SHP77 (cell line): ENCODE measurements at places on chromosomes 1 and 21.
A peak's percentile ranks its signal among the peaks of the same experiment; 100 is the strongest.

- no peak for DNase-seq
Measured at GRCh38 chr1:10237157-10237539, 26.8 kb downstream of the KIF1B start.

DNA sequence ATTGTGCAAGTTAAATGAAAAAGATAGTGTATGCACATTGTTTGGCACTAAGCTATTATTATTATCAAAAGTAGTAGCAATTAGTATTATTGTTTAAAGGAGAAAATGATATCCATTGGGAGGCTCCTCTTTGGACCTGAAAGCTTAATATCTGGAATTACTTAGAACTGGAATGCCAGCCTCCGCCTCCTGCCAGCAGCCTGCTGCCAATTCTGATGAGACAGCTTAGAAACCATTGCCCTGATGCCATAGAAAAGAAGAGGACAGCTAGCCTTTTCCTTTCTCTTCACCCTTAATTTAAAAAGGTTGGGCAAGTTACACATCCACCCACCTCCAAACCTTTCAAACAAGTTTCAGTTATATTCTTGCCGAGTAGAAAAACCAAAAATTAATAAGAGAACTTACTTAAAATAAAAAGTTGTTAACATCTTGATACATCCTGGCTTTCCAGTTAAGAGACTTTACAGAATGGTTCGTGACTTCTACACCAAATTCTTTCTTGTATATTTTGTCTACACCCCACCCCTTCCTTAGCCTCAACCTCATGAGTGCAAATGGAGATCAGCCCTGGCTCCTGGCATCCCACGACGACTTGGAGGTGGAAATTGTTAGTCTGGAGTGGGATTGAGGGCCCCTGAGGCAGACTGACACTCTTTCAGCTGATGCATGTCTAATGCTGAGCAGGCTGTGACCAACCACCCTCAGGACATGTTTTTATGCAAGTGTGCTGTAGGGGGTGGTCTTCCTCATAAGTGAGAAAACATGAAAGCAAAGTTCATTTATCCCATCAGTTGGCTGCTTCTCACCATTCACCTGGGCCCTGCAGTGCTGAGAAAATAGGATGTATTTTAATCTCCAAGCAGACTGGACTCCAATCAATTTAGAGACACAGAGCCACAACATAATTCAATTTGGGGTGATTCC lies 120.6 kb downstream of the KCNJ15 start:
- DNase-seq, result no peak

- DNase-seq, result no peak
Measured at GRCh38 chr1:118825619-118826018, 162.5 kb downstream of the TBX15 start.

- no peak for DNase-seq
Measured at GRCh38 chr1:172121081-172121717, 279.9 kb downstream of the DNM3 start.

DNA sequence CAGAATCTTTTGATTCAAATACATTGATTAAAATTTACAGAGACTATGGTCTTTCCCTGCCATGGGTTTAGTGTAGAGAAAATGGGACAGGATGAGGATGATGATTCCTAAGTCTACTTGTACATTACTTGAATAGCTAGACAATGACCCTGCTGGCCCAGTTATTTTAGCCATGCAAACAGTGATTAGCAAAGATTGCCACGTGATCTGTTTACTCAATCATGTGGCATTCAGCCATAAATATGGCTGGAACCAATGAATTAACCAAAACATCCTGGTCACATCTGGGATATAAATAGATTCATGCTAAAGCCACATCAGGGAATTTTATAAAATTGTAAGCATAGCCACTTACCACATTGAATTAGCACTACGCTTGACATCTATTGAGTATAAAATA lies 167.3 kb downstream of the PBX1 start:
- DNase-seq, result no peak

GRCh38 chr1:10309243-10310011 lies 89.4 kb upstream of the PGD start:
- DNase-seq, result no peak

DNA sequence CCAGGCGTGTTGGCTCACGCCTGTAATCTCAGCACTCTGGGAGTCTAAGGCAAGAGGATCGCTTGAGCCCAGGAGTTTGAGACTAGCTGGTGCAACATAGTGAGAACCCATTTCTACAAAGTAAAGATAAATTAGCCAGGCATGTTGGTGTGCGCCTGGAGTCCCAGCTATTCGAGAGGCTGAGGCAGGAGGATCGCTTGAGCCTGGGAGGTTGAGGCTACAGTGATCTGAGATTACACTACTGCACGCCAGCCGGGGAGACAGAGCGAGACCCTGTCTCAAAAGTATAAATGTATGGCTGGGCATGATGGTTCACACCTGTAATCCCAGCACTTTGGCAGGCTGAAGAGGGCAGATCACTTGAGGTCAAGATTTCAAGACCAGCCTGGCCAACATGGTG lies 51.5 kb upstream of the LBR start:
- DNase-seq, result no peak

DNA sequence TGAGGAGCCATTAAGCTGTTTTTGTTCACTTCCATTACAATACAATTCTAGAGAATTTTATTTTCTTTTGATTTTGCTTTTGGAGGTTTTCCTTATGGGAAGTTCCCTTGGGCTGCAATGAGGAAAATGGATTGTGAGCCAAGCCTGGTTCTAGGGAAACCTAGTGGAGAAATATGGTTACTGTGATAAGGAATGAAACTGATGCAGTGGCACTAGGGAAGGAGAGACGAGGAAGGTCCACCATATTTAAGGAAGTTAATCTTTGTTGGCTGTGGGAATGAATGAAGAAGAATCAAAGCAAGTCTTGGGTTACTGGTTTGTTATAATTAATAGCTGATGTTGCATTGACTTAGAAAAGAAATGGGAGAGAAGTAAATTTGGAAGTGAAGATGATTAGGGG lies 28.4 kb downstream of the CHML start:
- no peak for DNase-seq

- peak; percentile 95 for DNase-seq
Measured at GRCh38 chr1:156608036-156608674, 6.9 kb upstream of the GPATCH4 start.

- no peak for DNase-seq
Measured at GRCh38 chr1:47229031-47229885, 2.8 kb downstream of the TAL1 start.

DNA sequence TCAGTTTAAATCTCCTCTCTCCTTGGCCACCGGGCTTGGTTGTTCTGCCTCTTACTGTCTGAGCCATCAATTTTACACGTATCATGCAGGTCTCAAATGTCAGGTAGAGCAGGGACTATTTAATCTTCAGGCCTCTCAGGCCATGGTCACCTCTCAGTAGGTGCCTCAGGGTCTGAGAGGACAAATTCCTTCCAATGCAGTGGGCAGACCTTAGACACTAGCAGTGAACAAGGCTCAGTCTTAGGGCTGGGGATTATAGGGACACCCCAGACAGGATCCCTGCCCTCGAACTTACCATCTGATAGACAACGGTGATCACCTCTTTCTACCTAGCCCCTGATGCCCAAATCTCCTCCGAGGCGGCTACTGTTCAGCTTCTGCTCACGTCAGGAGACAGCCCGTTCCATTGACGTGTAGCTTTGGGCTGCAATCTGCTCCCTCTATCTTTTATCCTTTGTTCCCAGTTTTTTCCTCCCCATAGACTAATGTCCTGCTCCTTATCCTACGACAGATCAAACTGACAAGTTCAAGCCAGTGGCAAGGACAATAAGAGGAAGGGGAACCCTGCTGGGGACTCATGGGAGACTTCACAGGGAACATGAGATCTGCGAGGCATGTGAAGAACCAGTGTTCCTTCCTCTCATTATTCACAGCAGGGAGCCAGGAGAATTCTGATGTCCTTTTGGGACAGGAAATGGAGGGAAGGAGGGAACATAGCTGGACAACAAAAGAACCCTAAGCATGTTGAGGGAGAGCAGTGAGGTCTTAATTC lies 1.4 kb upstream of the MYOG start:
- no peak for DNase-seq

GRCh38 chr1:228281631-228282328 lies 73.9 kb downstream of the OBSCN start:
- no peak for DNase-seq

GRCh38 chr1:107648071-107648470 lies 316.9 kb downstream of the VAV3 start:
- DNase-seq, result no peak

- DNase-seq, result no peak
Measured at GRCh38 chr1:91732291-91733107, 153.5 kb downstream of the TGFBR3 start.

DNA sequence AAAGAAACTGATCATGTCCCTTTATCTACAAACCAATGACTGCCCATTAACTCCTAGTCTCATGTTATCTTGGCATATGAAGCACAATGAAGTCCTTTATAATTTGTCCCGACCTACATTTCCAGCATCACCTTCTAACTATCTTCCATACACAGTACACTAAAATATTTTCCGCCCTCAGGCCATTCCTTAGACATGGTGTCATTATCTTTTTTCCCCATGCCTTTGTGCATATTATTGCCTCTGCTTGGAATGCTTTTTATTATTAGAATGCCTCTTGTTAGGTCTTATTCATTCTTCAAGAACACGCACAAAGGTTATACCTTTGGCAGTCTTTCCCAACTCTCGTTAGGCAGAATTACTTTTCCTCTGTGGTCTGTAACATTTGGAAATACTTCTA lies 39.6 kb downstream of the ATG4C start:
- DNase-seq, result no peak

DNA sequence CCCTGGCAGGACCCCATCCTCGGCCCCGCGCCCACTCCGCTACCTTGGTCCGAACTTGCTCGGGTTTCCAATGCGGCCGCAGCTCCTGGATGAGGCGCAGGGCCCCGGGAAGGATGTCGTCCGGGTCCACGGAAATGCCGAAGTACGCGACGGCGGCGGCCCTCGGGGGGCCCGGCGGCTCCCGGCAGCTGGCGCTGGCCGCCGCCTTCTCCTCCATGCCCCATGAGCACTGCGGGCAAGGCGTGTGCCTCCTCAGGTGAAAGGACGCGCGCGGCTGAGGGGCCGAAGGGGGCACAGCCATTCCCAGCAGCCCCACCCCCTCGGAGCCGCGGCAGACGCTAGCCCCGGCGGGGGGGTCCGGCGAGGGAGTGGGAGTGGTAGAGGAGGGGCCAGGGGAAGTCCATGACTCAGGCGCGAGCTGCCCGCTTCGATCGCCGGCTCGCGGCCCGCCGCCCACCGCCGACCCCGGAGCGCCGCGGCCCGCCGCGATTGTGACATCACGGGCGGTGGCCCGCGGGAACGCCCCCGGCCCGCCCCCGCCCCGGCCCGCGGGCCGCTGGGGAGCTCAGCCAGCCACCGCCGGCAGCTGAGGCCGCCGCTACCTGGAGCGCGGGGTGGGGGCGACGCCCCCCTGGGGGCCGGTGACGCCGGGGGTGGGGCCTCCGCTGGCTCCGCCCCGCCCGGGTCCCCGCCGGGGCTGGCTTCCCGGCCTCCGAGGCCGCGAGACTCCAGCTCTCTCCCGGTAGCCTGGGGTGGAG lies at the start of gene ETNK2:
ETNK2 (minus strand) TSS at position 493 of the 758 bp plus-strand sequence; CDS start at position 301, 192 bp downstream.
- peak; percentile 47 for DNase-seq

GRCh38 chr21:29351691-29352090 lies 53.0 kb downstream of the BACH1 start:
- DNase-seq, result no peak

- no peak for DNase-seq
Measured at GRCh38 chr21:38861056-38861455, 55.3 kb downstream of the ETS2 start.

GRCh38 chr1:244165021-244165420 lies 113.9 kb downstream of the ZBTB18 start:
- DNase-seq, result no peak

DNA sequence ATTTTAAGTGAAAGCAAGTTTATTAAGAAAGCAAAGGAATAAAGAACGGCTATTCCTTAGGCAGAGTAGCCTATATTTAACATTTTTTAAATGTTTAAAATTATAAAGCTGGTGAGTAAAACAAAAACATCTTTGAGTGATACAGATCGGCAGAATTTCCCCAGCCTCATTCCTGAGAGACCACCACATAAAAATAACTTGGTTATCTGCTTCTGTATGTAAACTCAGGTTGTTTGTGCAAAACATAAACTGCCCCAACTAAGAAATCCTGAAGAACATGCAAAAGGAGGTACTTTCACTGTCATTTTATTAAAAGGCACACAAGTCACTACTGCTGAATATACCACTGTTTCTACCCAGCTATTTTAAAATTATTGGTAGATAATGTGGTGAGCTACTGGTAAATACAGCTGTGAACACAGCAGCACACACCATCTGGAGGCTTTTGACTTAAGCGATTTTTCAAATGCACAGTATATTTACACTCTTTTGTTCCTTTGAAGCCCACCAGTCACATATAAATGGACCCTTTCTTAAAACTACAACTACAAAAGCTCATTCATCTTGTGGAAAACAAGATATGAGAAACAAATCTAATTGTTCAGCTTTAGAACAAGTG lies 119.3 kb downstream of the RERE start:
- no peak for DNase-seq

GRCh38 chr1:77412820-77413530 lies 131.2 kb downstream of the AK5 start:
- no peak for DNase-seq

GRCh38 chr1:65431111-65431705 lies 10.7 kb downstream of the LEPR start:
- DNase-seq, result peak; percentile 10

DNA sequence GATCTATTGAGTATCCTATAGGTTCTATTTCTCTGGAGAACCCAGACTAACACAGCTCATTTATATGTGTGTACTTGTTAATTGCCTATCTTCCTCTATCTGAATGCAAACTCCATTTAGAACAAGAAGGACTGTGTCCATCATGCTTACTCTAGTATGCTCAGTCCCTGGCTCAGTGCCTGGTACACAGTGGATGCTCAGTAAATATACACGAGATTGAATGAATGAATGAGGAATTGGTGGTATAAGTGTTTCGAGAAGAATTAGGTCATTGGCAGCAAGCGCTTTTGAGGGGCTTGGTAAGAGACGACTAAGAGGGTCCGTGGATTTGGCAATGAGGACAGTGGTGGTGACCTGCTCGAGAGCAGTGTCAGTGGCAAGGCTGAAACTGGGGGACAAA lies 112.5 kb downstream of the CSMD2 start:
- DNase-seq, result no peak

GRCh38 chr1:22506130-22506692 lies 54.6 kb downstream of the ZBTB40 start:
- no peak for DNase-seq

GRCh38 chr1:151759241-151759640 lies 4.1 kb downstream of the MRPL9 start:
- no peak for DNase-seq

DNA sequence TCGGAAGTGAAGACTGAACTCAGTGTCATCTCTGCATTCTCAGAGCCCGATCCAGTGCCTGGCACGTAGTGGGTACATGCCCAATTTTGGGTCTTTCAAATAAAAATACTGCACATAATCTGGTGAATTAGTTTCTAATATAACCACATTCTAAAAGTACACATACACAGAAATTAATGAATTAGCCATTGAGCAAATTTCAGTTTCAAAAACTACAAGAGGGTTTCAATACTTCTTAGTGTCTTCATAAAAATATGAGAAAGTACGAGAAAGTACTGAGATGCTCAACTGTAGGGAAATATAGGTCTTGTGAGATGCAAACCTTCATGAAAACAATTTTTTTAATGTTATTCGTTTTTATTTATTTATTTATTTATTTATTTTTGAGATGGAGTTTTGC lies 86.9 kb downstream of the SMYD2 start:
- no peak for DNase-seq

- no peak for DNase-seq
Measured at GRCh38 chr21:44887807-44888580, 14.5 kb upstream of the PTTG1IP start.
